KBM-7 (cell line): ENCODE measurements at places on chromosomes 5 and 9.

DNA sequence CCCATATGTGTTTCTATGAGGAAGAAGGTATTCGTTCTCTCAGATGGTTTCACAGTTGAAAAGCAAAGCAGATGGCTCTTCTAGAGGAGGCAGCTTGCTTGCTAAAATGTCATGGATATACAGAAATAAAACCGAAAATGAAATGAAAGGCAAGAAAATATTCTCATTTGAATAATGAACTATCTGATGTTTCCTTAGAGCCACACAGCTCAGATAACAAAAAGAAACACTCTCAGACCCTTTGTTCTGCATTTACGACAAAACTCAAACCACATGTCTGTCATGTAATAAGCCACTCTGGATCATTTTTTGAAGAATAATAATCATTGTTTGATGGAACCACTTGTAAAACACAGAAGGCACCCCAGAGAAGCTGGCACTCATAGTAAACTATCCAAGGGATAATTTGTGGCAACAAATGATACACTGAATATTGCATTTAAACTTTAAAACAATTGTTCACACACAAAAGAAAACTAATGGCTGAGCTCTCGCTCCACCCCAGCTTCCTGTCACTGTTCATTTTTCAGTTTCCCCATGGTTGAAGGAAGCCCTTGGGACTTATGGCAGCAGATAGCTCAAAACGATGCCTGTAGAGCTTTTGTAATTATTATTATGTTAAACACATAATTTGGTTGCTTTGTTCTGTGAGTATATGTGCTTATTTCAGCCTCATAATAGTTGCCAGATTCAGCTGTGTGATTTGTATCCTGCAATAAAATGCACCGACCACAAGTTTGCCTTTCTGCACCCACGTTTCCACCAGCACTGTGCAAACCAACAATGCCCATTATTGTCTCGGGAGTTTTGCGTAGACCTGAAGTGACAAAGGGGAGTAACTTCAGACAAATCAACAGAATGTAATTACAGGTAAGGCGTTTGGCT, 256.0 kb downstream of the TMEM167A start:
- DNase-seq = no peak

DNA sequence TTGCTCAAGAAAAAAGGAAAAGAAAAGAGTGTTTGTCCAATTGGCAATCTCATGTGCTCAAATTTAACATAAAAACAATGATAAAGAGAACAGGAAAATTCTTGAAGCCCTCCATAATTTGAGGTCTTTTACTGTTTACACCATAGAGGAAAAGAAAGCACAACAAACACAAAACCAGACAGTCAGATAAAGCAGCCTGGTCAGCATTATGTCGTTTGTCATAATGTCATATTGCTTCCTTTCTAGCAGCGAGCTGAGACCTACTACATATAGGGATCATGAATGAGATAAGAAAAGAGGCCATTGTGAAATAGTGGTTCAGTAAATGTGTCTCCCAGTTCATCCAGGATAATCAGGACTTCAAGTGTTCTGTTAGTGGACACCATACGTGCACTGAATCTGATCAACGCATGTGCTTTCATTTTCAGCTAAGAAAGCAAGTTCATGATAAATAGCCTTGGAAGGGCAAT, 64.7 kb upstream of the SELENOP start:
- DNase-seq = no peak

- no peak for DNase-seq
Measured at GRCh38 chr5:160475864-160476438, 54.3 kb downstream of the PTTG1 start.

DNA sequence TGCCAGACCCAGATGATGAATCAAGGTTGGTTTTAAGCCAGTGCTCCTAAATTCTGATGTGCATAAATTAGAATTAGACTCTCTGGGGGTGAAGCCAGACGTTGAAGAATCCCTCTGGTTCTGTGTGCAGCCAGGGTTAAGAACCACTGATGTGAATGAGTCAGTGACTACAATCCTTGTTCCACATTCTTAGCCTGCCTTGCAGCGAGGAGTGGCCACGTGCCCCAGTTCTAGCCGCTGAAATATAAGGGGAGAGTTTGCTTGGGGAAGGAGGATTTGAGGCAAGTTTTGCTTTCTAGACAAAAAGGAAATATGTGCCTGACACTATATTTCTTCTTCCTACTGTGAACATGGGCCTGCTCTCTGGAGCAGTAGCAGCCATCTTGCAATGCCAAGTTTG, 34.2 kb upstream of the MSH3 start:
- no peak for DNase-seq

- DNase-seq = no peak
Measured at GRCh38 chr5:171661143-171661542, 124.5 kb upstream of the SMIM23 start.

DNA sequence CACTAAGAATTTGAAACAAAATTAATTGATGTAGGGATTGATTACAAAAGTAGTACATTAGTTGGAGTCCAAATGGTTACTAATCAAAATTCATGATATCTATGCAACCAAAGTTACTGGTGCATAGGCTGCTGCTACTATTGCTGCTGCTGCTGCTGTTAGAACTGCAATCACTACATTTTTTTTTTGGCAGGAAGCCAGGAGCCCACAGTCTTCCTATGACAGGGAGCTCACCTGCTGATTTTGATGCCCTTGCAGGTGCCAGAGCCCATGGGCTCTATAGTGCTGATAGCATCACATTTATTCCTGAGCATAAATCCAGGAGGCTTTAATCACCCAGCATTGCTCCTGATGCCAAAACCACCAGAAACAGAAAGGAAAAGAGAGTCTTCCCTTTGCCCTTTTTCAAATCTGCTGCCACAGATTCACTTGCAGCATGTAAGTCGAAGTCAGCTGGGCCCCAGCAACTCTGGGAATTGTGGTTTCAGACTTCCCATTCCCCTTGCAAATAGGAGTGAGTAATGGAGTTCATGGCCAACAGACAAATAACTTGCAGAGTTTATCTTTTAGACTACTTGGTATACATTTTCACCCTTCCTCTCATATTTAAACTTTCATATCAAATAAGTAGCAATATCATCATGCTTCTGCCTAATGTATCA, 17.6 kb downstream of the SLCO6A1 start:
- peak; percentile 10 for DNase-seq

DNA sequence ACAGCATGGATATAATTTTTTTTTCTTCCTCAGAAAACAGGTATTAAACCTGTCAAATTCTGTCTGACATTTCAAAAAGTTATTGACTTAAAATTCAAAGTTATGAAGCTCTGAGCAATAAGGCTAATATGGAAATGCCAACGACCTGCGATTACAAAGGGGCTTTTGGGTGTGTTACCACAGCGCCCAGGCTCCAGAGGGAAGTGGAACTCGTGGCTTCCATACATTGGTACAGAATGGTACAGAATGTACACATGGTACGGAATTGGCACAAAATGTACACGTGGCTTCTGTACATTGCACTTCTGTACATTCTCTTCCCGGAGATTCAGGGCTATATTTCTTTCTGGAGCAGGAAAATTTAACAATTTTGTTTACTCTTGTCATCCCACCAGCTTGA, 225.1 kb upstream of the TBCA start:
- no peak for DNase-seq

- DNase-seq = no peak
Measured at GRCh38 chr5:38723426-38723825, 122.4 kb upstream of the OSMR start.

GRCh38 chr9:107620801-107621200, 131.2 kb upstream of the KLF4 start:
- DNase-seq = no peak

GRCh38 chr5:53161876-53162275, 52.3 kb upstream of the MOCS2 start:
- DNase-seq = no peak

DNA sequence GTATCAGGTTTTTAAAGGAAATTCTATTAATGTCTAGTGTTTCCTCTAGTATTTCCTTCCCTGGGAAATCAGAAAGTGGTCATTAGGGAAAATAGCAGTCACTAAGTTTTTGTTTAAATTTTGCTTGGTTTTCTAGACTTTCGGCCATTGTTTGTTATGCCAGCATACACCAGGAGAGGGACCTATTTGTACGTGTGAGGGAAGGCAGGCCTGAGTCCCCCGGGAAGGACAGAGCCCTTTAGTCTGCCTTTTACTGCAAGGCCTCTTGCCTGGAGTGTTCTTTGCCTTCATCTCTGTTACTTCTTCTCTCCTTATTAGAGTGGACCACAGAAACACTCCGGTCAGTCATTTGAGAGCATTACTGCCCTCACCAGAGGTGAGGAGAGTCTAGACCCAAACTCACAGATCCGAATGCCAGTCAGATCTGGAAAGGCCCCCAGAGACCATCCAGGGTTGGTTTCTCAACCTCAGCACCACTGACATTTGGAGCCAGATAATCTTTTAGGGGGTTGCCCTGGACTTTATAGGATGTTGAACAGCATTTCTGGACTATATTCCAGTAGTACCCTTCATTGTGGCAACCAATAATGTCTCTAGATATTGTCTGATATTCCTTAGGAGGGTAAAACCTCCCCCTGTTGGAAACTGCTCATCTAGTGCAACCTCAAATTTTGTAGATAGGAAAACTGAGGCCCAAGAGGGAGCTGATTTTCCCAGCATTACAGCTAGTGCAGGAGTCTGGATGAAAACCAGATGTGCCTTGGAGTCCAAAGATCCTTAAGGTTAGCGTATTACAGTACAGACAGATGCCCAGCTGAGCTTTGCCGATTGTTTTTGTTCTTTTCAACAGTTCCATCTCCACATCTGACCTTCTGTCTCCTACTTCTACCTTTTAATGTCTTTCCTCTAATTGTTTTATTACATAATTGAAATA, 93.0 kb upstream of the NIPAL4 start:
- no peak for DNase-seq

DNA sequence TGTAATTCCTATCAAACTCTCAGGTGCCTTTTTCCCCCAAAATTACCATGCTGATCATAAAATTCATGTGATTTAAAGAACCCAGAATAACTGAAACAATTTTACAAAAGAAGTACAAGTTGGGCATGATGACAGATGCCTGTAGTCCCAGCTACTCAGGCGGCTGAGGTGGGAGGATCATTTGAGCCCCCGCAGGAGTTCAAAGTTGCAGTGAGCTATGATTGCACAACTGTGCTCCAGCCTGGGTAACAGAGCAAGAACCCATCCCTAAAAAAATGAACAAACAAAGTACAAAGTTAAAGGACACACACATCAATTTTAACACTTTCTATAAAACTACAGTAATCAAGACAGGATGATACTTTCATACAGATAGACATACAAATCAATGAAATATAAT, 97.9 kb upstream of the LPAR1 start:
- DNase-seq = no peak

DNA sequence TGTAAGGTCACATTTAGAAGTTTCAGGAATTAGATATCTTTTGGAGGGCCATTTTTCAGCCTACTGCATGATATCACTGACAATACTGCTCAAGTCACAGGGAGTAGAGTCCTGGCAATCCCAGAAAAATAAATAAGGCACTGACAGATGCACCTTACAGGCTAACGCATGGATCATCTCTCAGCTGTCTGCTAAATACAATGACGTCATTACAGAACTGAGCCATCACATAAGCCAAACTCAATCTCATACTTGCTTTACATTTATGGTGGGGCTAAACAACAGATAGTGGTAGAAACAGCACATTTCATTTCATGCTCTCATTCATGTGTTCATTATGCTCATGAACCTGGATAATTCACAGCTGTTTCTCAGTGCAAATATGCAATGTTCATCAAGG, 243.7 kb downstream of the SEMA5A start:
- DNase-seq = no peak

GRCh38 chr9:135991771-135992170, 30.6 kb upstream of the UBAC1 start:
- DNase-seq = no peak

GRCh38 chr5:82150559-82150958, 127.6 kb downstream of the RPS23 start:
- DNase-seq = no peak

GRCh38 chr5:1415626-1416360, 29.4 kb downstream of the SLC6A3 start:
- DNase-seq = no peak

DNA sequence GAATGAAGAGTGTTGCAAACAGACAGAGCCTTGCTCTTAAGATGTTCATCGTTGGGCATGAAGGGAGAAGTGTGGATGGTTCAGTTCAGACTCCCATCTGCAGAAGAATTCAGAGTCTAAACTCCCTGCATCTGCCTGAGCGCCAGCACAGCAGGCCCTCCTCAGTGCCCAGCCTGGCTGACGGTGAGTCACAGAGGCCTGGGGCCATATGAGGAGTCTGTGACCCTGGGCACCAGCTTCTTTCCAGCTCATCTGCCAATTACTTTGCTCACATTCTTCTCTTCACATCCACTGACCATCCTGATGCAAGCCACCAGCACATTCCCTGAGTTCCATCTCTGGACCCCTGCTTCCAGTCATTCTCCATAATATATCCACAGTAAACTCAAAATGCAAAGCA, 401.1 kb upstream of the TRPC7 start:
- DNase-seq = no peak

GRCh38 chr5:133357758-133358157, 254.6 kb downstream of the FSTL4 start:
- DNase-seq = no peak

DNA sequence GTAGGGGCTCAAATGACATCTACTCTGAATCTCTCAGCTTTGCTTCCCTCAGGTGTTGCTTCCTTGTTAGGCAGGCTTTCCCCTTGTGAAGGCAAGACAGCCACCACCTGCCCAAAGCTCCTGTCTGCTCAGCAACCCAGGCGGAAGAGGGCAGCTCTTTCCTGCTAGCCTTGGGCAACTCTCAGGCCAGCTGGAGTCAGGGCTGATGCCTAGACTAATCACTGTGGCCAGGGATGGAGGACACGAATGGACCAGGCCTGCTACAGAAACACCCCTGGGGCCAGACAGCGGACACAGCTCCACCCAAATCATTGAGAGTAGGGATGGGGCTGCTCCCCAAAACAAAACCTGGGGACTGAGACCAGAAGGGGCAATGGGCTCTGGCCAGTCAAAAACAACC, 138.0 kb downstream of the MTX3 start:
- no peak for DNase-seq

DNA sequence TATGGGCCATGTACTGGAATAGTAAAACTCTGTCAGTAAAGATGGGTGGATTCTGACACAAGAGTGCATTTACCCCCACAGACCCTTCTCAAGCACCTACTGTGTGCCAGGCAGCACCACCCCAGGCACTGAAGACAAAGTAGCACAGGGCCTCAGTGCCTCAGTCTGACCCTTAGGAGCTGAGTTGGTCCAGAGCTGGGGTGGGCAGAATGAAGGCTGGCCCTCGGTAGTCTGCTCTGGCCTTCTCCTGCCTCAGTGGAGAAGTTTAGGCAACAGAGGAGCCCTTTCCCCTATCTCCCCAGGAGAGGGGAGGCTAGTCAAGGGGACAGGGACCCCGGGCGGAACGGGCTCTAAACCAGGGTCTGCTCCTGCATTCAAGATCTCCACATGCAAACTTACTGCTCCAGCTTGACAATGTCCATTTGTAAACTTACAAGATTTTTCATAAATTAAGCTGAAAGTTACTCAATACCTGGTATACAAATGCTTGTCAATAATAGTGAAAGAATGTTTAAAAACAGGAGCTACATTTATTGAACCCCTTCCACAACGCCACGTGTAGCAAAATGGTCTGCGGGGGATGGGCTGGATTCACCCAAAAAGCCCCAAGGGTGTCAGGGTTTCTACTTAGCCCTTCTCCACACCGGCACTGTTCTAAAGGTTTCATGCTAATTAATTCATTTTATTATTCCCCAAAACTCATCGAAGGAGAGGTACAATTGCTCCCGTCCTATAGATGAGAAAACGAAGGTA, 1.5 kb downstream of the VDAC1 start:
- no peak for DNase-seq
